ENCODE measurements at places on chromosomes 11 and 22. TPM values are rescaled to one million over a fixed set of nuclear protein-coding genes. Genes with fewer than 3 reads are reported as not detected.

Gene CDC42BPG
- 3.1 TPM for polyA plus RNA-seq

Gene TRIM66
- 1.4 TPM for polyA plus RNA-seq

Gene GVQW3
- polyA plus RNA-seq = 1.9 TPM

- no peak for DNase-seq
- H3K4me1 ChIP-seq = peaks cover 20% of the 10 kb centered on the region
- H3K4me3 ChIP-seq = no peak overlapping the region
- H3K27ac ChIP-seq = no peak overlapping the region
- H3K36me3 ChIP-seq = no peaks in the 10 kb centered on the region
Measured at GRCh38 chr11:112318661-112319060, 58.0 kb upstream of the PLET1 start.

- peaks cover 5% of the 10 kb centered on the region for H3K4me1 ChIP-seq
- H3K4me3 ChIP-seq = no peak overlapping the region
- no peak overlapping the region for H3K27ac ChIP-seq
- no peaks in the 10 kb centered on the region for H3K36me3 ChIP-seq
- DNase-seq = no peak
- no peaks in the 10 kb centered on the region for H3K27me3 ChIP-seq
Measured at GRCh38 chr22:20137671-20138416, 6.2 kb downstream of the ZDHHC8 start.

- H3K27me3 ChIP-seq = no peaks in the 10 kb centered on the region
- no peak overlapping the region for H3K27ac ChIP-seq
- H3K36me3 ChIP-seq = no peaks in the 10 kb centered on the region
- no peak for DNase-seq
- H3K4me1 ChIP-seq = no peaks in the 10 kb centered on the region
Measured at GRCh38 chr22:47460861-47461260, 698.4 kb downstream of the TBC1D22A start.

DNA sequence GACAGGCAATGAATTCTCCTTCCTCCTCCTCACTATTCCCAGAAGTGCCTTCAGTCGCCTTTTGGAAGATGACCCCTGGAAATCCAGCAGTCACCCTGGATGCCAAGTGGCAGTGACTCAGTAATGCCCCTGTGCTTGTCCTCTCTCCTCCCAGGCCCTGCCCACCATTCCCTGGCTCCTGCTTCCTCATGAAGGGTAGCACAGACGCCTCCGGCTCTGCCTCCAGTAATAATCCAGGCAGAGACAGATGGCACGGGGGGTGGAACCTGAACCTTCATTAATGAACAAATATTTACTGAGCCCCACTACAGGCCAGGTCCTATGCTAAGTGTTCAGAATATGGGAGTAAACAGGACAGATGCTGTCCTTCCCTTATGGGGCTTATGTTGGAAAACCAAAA, 23.2 kb downstream of the SYT13 start:
- H3K4me3 ChIP-seq = no peak overlapping the region
- H3K4me1 ChIP-seq = peaks cover 25% of the 10 kb centered on the region
- H3K27ac ChIP-seq = no peak overlapping the region
- H3K36me3 ChIP-seq = no peaks in the 10 kb centered on the region
- DNase-seq = no peak
- H3K27me3 ChIP-seq = no peaks in the 10 kb centered on the region

DNA sequence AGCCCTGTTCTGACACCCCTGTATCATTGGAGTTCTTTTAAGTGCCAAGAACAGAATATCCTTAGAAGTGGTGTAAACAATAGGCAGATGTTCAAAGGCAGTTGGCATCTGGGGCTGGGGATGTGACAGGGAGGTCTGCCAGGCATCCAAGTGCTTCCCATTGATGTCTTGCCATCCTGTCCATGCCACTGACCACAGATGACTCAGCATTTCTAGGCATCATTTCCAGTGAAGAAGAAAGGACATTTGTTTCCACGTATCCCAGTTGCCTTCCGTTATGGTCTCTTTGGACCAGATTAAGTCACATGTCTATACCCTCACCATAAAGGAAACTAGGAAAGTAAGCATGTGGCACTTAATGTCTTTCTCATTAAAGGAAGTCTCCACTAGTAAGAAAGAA, 76.7 kb upstream of the BARX2 start:
- H3K27ac ChIP-seq = no peak overlapping the region
- H3K4me1 ChIP-seq = no peaks in the 10 kb centered on the region
- no peaks in the 10 kb centered on the region for H3K36me3 ChIP-seq
- no peak overlapping the region for H3K4me3 ChIP-seq
- DNase-seq = no peak
- no peaks in the 10 kb centered on the region for H3K27me3 ChIP-seq

- no peaks in the 10 kb centered on the region for H3K4me1 ChIP-seq
- H3K27me3 ChIP-seq = no peaks in the 10 kb centered on the region
- no peak for DNase-seq
- H3K27ac ChIP-seq = no peak overlapping the region
Measured at GRCh38 chr11:74084796-74085541, 76.1 kb upstream of the UCP3 start.

GRCh38 chr11:62394825-62395538, 23.9 kb upstream of the SCGB1A1 start:
- peak; percentile 89 for DNase-seq
- no peaks in the 10 kb centered on the region for H3K36me3 ChIP-seq
- H3K4me1 ChIP-seq = peaks cover 42% of the 10 kb centered on the region
- H3K27me3 ChIP-seq = no peaks in the 10 kb centered on the region
- H3K27ac ChIP-seq = peak overlapping the region; percentile 71

DNA sequence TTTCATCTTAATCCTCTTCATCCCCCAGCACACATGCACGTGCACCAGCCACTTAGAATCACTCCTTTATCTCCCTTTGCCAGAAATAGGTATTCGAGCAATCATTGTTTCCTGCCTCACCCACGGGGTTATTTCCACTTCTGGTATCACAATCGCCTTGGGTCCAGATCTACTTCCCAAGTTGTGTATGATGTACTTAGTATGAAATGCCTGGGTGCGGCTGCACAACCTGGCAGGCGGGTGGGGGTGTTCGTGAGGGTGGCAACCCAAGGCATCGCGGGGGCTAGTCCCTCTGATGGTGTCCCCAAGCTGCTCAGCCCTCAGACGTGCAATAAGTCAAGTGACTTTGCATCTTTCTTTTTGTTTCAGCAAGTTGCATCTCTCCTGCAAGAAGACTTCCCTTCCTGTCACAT, 475.6 kb downstream of the MIAT start:
- H3K4me3 ChIP-seq = no peak overlapping the region
- H3K4me1 ChIP-seq = peaks cover 21% of the 10 kb centered on the region
- no peak overlapping the region for H3K27ac ChIP-seq
- no peak for DNase-seq
- no peaks in the 10 kb centered on the region for H3K36me3 ChIP-seq

GRCh38 chr11:34948696-34949095, 32.3 kb downstream of the PDHX start:
- H3K27ac ChIP-seq = no peak overlapping the region
- no peak overlapping the region for H3K4me3 ChIP-seq
- H3K27me3 ChIP-seq = no peaks in the 10 kb centered on the region

DNA sequence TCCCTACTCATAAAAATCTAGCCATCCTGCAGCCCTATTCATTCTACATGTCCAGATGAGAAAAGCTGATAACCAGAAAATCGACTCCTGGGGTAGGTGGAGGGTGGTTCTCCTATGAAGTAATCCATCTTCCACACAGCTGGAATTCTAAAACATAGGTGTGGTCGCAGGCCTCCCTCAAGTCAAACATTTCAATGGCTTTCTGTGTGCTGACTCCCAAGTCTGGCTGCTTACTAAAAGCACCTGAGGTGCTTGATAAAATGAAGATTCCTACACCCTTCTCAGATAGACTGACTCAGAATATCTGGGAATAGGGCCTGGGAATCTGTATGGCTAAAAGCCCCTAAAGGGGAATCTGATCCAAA, 26.1 kb downstream of the IRAG1 start:
- DNase-seq = no peak
- no peaks in the 10 kb centered on the region for H3K36me3 ChIP-seq
- H3K27me3 ChIP-seq = no peaks in the 10 kb centered on the region
- H3K4me3 ChIP-seq = no peak overlapping the region

- no peaks in the 10 kb centered on the region for H3K27me3 ChIP-seq
- DNase-seq = no peak
- H3K4me1 ChIP-seq = peaks cover 13% of the 10 kb centered on the region
- H3K36me3 ChIP-seq = no peaks in the 10 kb centered on the region
Measured at GRCh38 chr11:9462806-9463537, 2.2 kb downstream of the ZNF143 start.

DNA sequence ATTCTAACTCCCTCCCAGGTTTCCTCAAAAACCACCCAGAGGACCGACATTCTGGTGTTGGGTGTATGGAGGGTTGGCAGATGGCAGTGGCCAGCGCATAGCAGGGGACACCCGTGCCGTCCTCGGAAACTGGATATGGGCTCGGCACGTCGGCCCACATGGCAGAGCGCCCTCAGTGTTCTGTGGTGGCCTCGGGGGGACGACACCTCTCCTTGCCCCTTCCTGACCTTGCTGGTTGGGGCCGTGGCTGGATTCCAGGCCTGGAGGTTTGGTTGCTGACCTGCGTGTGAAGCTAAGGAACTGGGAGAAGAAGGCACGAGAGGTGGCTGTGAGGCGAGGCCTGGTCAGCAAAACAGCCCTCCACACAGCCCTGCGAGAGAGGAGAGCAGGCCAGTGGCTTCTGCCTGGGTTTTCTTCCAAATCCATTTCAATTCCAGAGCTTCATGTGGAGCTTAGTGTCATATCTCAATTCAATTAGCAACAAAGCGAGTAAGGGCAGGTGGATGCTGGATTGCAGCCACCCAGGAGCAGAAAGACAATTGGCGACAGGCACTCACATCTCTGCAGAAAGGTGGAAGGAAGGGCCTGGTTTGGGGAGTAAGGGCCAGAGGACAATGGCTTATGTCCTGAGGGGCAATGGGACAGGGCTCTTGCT, 478.4 kb downstream of the BRD1 start:
- H3K4me3 ChIP-seq = no peak overlapping the region
- no peaks in the 10 kb centered on the region for H3K4me1 ChIP-seq
- H3K27me3 ChIP-seq = no peaks in the 10 kb centered on the region
- no peaks in the 10 kb centered on the region for H3K36me3 ChIP-seq

- DNase-seq = no peak
- no peaks in the 10 kb centered on the region for H3K36me3 ChIP-seq
- H3K27me3 ChIP-seq = no peaks in the 10 kb centered on the region
- H3K4me1 ChIP-seq = no peaks in the 10 kb centered on the region
- H3K27ac ChIP-seq = no peak overlapping the region
Measured at GRCh38 chr11:61880031-61880430, 11.3 kb downstream of the FADS3 start.

DNA sequence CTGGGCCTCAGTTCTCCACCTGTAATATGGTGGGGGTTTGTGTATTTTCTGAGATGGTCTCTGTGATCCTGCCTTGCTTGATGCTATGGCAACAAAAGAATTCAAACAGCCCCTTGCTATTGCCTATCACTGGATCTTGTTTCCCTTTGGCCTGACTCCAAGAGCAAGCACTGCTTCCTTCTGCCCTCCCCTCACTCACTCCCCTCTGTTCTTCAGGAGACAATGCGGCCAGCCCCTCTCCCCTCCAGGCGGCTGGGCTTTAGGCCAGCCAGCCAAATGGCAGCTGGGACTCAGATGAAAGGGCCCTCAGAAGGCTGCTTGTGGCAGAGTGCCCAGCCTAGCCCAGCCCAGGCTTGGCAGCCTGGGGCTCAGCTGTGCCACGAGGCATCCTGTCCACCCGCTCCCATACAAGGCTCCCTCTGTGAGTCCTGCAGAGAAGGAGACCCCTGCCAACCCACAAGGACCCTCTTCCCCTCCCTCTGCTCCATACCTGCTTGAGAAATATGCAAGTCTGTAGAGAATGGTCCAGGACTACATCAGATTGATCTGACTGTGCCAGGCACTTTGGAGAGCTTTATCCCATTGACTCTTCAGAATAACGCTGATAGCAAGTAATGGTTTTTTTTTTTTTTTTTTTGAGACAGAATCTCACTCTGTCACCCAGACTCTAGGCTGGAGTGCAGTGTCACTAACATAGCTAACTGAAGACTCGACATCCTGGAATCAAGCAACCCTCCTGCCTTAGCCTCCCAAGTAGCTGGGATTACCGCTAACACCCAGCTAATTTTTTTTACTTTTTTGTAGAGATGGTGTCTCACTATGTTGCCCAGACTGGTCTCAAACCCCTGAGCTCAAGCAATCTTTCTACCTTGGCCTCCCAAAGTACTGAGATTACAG, 7.6 kb upstream of the KCTD14 start:
- H3K36me3 ChIP-seq = no peaks in the 10 kb centered on the region
- H3K4me1 ChIP-seq = peaks cover 8% of the 10 kb centered on the region
- no peaks in the 10 kb centered on the region for H3K27me3 ChIP-seq
- H3K4me3 ChIP-seq = no peak overlapping the region

DNA sequence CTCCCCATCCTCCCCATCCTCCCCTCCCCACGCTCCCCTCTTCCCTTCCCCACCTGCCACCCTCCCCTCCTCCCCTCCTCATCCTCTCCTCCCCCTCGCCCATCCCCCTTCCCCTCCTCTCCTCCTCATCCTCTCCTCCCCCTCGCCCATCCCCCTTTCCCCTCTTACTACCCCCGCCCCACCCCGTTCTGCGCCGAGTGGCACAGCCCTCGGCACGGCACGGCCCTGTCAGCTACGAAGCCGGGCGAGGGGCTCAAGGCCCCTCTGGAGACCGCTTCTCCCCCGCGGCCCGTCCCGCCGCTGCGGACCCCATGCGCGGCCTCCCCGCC, 449.9 kb downstream of the OPCML start:
- H3K36me3 ChIP-seq = no peaks in the 10 kb centered on the region
- peak; percentile 76 for DNase-seq
- no peak overlapping the region for H3K4me3 ChIP-seq
- H3K4me1 ChIP-seq = no peaks in the 10 kb centered on the region

DNA sequence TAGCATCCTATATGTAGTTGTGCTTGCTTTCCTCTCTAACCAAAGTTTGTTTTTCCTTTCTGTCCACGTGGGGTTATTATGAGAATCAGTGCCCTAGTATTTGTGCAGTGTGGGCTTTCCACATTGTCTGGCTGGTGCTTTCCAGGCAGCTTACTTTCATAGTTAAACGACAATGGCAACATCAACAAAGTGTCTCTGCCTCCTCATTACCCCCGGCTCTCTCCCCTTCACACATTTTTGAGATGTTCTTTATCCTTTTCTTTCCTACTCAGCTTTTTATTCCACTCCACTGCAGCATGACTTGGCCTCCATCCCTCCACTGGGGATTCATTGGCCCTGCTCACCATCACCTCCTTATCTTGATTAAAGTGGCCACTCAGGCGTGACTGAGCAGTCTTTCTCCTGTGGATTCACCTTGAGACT, 19.1 kb downstream of the SPECC1L start:
- H3K27me3 ChIP-seq = no peaks in the 10 kb centered on the region
- peaks cover 38% of the 10 kb centered on the region for H3K4me1 ChIP-seq
- no peak for DNase-seq
- H3K27ac ChIP-seq = peak overlapping the region; percentile 21
- no peak overlapping the region for H3K4me3 ChIP-seq
